ENCODE measurements at places on chromosomes 2 and 18.

DNA sequence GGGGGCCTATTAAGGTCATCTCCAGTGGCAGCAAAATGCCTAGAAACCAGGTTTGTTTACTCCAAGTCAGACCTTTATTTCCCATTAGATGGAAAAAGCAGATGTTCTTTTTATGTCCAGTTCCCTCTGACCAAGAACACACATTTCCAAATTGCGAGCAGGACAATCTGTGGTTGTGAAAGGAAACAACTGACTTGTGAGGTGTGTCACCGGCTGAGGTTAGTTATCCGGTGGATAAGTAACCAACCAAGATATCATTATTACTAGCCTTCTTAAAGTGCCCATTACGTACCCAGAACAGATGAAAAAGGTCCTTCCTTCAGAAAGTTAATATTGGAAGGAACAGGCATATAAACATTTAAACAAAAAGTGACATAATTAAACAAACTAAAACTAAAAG, 112.9 kb downstream of the THADA start:
- ATAC-seq, result no peak

- peak; percentile 1 for ATAC-seq
Measured at GRCh38 chr2:15942711-15943345, 2.5 kb downstream of the MYCN start.

GRCh38 chr2:23522726-23523372, 137.9 kb downstream of the KLHL29 start:
- no peak for ATAC-seq

DNA sequence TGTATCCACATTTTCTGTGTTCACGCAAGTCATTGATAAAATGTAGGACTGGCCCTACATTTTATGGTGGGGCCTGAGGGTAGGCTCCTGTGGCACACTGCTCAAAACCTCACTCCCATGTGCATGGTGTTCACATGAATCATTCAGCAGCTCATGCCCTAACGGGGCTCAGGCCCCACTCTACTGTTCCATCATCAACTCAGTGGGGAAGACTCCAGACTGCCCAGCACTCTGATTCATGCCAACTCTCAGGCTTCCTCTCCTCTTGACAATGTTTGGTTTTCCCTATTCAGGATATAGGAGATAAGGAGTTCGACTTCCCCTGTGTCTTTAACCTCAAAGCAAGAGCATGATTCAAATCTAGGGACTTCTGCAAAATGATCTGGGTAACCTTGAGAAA, 92.0 kb upstream of the BOD1L2 start:
- ATAC-seq, result no peak

GRCh38 chr2:71742953-71743601, 289.7 kb downstream of the DYSF start:
- ATAC-seq, result peak; percentile 90

GRCh38 chr2:40168032-40168431, 283.9 kb downstream of the SLC8A1 start:
- ATAC-seq, result no peak

- ATAC-seq, result no peak
Measured at GRCh38 chr2:127228102-127228501, 8.0 kb upstream of the CYP27C1 start.

- ATAC-seq, result peak; percentile 89
Measured at GRCh38 chr2:176096986-176097819, 2.4 kb upstream of the HOXD12 start.

- ATAC-seq, result no peak
Measured at GRCh38 chr2:192957425-192957824, 762.7 kb upstream of the TMEFF2 start.

- ATAC-seq, result peak; percentile 42
Measured at GRCh38 chr2:241877989-241878970, 8.8 kb downstream of the RTP5 start.

- no peak for ATAC-seq
Measured at GRCh38 chr2:203450561-203450960, 84.5 kb downstream of the RAPH1 start.

GRCh38 chr18:2948038-2948437, 64.9 kb downstream of the LPIN2 start:
- peak; percentile 82 for ATAC-seq

DNA sequence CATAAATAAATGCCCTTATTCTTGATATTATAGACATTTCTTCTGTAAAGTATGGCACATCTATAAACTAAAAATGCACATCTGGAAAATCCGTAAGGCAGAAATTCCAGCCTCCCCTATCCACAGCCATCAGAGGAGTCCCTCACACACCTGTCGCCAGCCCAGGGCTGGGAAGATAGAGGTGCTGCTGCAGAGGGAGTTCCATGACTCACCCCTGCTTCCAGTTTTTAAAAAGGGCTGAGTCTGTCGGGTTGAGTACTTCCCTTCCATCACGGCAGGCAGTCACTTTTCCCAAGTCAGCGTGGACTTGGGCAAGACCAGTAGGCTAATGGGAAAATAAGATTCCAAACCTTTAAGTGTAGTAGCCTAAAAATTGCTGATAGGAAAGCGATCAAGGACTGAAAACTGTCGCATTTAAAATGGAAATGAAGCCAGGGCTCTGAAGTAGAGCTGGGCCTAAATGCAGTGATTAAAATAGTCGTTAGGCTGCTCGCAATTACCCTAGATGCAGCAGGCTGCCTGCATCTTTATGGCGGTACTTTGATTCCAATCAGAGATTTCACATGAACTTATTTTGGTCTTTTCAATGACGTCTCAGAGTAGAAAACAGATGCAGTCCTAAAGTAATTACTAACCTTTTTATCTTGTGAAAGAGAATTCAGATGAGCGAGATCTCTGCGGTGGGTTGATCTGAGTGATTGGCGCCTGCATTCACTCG, 280.5 kb downstream of the AGAP1 start:
- ATAC-seq, result no peak

GRCh38 chr2:45986509-45986908, 310.7 kb upstream of the EPAS1 start:
- no peak for ATAC-seq

GRCh38 chr2:190050001-190050400, 12.5 kb downstream of the MSTN start:
- ATAC-seq, result peak; percentile 72

DNA sequence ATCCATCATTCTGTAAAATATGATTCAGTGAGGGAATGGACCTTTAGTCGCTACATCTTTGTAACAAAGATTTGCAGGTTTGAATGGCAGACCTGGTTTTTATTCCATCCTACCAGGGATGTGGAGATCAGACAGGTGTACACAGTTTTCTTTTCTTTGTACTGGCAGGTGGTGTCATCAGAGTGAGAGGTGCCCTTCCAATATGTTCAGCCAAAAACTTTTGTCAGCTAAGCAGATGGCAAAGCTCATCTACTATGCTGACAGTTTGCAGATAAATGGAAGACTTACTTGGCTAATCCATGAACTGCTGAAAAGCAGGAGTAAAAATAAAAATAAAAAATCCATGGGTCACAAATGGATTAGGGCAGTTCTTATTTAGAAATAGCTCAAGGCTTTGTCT, 185.5 kb upstream of the DOK6 start:
- no peak for ATAC-seq

DNA sequence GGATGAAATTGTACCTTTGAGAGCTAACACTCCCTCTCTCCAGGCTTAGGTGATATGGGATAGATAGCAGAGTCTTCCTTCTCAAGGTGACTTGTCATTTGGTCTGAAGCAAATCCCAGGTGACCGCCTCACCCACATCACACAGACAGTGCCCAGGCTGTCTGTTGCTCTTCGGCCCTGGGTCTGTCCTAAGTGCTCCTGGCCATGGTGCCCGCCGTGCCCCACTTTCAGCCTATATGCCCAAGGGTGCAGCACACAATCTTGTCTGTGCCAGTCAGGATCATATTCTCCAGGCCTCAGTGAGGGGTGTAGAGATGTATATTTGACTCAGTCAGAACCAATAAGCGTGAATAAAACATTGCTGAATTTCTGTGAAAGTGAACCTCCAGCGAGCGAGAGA, 326.8 kb downstream of the DYSF start:
- no peak for ATAC-seq

DNA sequence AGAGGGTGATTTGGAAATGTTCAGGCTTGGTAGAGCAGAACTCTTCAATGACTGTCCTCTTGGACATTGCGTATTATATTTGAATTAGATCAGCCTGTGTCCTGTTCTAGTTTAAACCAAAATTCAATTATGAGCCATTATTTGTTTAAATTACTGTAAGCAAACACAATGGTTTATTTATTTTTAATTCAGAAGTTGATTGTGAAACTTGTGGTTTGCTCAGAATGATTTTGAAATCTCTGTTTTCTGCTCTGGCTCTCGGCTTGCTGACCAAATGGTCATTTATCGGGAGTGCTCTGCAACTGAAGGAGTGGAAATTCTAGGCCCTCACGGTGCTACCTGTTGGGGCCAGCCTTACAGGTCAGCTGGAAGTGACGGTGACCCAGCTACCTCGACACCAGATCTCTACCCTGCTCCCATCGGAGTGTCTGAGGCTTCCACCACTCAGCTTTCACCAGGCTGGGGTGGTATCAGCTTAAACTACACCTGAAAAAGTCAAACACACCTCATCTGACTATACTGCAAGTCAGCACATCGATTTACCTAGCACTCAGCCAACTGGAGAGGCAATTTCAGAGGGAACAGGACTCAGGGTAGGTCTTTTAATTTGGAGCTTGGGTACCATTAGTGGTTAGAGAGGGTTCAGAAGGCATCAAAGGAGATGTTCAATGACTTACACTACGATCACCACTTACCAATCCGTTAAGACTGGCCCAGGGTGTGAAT, 36.8 kb upstream of the GPD2 start:
- no peak for ATAC-seq

DNA sequence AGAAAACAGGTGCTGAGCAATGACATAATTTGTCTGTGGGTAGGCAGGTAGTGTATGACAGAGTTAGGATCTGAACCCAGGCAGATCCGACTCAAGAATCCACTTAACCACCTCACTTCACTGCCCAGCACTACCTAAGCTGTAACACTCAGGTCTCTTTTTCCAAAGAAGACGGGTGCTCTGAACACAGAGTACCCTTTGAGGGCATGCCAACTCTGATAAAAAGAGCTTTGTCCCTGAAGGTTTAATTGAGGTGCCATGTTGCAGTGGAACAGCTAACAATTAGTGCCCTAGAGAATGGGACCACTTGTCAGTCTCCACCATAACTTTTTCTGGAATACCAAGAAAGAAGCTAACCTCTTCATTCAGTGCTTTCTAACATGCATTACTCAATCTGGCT, 11.3 kb downstream of the ABHD3 start:
- ATAC-seq, result no peak

- ATAC-seq, result no peak
Measured at GRCh38 chr2:111652038-111652437, 232.0 kb downstream of the ANAPC1 start.

- peak; percentile 33 for ATAC-seq
Measured at GRCh38 chr18:49524349-49524748, 37.3 kb upstream of the C18orf32 start.

DNA sequence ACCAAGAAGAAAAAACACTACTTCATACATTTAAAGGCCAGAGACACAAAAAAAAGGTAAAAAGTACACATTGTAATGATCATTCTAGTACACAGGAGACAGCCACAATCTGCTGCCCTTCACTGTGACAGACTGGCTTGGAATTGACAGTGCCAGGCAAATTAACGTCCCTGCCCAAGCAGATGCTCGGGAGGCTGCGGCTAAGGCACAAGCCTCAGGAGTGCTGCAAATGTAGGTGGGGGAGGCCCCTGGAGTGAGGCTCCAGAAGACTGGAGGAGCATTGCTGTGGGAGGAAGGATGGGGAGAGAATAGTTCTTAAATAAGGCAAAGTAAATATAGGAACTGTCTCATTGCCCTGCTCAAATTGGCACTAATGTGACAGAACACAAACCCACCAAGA, 18.6 kb downstream of the ERCC3 start:
- ATAC-seq, result no peak

DNA sequence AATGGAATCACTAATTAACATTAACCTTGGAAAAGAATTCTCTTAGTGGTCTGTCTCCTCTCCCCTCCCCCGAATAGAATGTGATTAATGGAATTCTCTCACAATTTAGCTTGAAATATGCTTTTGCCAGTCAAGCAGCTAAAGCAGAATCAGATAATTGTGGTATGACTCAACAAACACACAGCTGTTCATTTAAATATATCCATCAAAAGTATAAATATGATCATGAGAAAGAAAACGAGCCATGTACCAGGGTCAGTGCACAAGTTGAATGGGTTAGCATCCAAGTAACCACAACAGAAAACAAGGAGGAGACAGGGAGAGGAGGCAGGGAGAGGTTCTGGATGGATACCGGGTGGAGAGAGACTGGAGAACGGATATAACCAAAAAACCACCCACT, 66.9 kb downstream of the ACVR1 start:
- no peak for ATAC-seq

DNA sequence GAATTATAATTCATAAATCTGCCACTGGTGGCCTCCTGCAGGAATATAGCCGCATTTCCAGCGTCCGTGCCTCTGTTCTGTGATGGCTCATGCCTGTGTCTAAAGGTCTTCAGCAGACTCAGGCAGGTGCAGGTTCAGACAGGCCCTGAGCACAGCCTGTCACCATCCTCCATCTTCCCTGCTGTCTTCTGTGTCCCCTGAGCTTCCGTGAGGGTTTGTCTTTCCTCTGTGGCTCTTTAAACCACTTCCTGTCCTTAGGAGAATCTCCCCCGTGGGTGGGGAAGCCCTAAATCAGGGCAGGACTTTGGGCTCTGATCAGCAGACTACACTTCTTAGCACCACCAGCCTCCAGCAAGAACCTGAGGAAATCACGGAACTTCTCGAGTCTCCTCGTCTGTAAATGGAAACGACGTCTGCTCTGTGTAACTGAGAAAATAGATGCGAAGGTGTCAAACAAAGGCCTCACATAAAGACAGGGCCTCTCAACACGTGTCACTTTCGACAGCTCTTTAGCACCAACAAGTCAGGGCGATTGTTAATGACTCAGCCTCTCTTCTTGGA, 24.1 kb upstream of the NFATC1 start:
- ATAC-seq, result peak; percentile 61

DNA sequence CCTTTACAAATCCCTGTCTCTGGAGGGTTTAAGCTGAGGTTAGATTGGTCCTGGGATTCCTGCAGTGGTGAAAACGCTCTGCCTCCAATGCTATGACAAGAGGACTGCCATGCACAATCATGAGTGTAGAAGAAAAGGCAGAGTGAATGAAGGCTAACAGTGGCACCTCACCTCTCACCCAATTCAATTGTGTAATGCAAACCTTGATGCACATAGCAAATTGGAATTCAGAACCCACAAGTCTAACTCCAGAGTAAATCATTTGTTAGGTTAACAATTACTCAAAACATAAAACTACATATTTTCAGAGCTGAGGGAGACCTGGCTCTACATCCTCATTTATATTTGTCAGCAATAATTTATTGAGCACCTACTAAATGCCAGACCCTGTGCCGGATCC, 1.8 kb downstream of the TGFBRAP1 start:
- ATAC-seq, result no peak

DNA sequence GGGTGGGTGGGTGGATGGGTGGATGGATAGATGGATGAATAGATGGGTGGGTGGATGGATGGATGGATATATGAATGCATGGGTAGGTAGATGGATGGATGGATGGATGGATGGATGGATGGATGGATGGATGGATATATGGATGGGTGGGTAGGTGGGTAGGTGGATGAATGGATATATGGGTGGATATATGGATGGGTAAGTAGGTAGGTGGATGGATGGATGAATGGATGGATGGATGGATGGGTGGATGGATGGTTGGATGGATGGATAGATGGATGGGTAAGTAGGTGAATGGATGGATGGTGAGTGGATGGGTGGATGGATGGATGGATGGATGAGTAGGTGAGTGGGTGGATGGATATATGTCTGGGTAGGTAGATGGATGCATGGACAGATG, 36.1 kb downstream of the MCFD2 start:
- ATAC-seq, result no peak

GRCh38 chr2:41965909-41966295, 81.9 kb upstream of the PKDCC start:
- no peak for ATAC-seq
